ENCODE measurements at places on chromosomes 2 and 18.

DNA sequence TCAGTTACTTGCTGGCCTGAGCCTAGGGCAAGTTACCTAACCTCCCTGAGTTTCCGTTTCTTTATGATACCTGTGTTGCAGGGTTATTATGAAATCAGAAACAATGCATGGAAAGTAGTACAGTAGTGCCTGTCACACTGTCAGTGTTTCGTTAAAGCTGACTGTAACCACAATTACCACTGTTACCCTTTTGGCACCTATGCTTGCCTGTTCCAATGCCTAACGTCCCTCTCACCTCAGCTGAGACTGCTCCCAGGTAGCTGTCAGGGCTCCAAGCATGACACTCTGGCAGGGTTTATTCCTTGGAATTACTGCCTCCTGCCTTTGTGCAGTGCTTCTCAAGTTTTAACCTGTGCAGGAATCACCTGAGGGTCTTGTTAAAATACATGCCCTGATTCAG lies 135.2 kb upstream of the RBMS1 start:
- DNase-seq, result no peak

DNA sequence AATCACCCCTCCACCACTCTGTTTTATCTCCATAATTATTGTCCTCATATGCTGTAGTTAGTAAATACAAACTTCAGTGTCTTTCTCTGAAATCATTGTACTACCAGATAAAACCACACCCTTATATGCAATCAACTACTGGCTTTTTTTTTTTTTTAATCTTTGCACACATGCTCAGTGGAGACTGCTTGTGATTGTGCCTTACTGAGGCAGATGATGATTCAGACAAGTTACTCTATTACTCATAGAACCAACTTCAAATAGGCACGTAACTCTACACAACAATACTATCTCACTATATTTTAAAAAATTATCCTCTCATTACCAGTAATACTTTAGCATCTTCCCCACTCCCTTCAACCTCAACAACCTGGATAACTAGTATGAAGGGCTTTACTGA lies 1278.4 kb upstream of the PIK3C3 start:
- DNase-seq, result no peak

- no peak for DNase-seq
Observed at GRCh38 chr2:142940606-142941223, 63.3 kb downstream of the KYNU start.

- no peak for DNase-seq
Observed at GRCh38 chr2:124201713-124202112, 176.6 kb downstream of the CNTNAP5 start.

DNA sequence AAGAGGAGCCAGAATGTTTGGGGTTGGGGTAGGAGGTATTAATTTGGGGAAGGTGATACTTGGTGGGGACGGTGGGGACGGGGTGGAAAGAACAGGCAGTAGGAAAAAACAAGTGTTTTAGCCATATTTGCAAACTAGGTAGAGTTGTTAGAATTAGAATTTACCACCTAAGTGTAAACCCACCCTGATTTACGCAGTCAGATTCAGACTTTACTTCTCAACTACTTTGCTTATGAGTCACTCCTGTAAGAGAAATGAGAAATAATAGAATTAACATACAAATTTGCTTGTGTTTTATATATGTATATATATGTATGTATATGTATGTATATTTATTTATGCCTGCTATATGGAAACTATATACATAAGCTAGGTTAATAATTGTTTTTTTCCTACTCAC lies 1168.2 kb upstream of the ZEB2 start:
- DNase-seq, result no peak

DNA sequence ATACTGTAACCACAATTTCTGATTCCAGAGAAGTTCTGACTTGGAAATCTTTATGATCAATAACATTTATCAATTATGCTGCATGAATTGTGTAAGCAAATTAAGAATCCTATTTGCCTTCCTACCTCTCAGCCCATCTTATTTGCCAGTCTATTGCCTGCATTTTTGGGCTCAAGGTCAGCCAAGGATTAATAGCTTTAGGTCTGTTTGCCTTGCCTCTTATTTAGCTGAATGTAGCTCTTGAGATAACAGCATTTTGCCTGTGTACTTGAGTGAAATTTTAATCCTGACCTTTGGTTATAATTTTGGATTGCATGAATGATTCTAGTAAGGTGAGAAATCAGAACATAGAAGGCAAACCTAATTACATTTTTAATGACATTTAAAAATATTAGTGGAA lies 51.2 kb downstream of the MYO3B start:
- DNase-seq, result no peak

Measured in stimulated activated CD8-positive, alpha-beta memory T cell treated with anti-CD3 and anti-CD28 coated beads, Interleukin-7, amount 100 ng/mL, for 1 hour (primary cell).